GM13976 (cell line): ENCODE measurements at places on chromosomes 12 and 14.

DNA sequence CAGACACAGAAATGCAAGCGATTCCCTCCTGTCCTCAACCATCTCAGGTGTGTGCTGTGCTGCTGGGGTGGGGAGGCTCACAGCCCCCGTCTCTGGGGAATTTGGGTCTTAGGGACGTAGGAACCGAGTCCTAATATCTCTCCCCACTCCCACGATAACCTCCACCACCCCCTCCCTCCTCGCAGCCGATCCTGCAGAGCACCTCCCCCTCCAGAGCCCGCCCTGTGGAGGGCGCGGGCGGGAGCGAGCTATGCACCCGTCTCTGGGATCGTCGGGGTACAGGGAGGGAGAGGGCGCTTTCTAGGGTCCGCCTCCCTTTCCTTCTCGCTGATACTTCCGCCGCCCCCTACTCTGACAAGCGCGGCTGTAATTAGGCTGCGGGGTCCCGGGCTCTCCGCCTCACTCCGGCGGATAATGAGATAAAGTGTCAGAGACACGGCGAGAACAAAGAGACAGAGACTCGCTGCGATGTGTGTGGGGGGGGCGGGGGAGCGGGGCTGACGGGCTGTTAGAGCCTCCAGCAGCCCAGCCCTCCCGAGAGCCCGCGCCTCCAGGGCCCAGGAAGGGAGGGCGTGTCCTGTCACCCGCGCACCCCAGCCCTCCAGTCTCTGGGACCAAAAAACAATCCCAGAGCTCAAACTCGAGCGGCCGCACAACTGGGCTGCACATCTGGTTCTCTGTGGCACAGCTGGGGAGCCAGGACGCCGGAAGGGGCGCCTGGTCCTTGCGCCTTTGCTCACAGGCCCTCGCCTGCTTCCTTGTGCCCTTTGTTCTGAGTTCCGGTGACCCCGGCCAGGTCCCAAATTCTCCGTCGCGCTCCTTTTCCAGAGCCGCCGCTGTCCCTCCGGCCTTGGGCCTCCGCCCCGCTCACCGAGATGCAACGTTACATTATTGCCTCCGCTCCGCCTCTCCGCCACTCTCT, 8.7 kb downstream of the SHMT2 start:
- peak; percentile 50 for DNase-seq

- no peak for DNase-seq
Observed at GRCh38 chr12:77160931-77161330, 95.6 kb upstream of the E2F7 start.

GRCh38 chr12:32881107-32881506, 15.5 kb downstream of the PKP2 start:
- no peak for DNase-seq

DNA sequence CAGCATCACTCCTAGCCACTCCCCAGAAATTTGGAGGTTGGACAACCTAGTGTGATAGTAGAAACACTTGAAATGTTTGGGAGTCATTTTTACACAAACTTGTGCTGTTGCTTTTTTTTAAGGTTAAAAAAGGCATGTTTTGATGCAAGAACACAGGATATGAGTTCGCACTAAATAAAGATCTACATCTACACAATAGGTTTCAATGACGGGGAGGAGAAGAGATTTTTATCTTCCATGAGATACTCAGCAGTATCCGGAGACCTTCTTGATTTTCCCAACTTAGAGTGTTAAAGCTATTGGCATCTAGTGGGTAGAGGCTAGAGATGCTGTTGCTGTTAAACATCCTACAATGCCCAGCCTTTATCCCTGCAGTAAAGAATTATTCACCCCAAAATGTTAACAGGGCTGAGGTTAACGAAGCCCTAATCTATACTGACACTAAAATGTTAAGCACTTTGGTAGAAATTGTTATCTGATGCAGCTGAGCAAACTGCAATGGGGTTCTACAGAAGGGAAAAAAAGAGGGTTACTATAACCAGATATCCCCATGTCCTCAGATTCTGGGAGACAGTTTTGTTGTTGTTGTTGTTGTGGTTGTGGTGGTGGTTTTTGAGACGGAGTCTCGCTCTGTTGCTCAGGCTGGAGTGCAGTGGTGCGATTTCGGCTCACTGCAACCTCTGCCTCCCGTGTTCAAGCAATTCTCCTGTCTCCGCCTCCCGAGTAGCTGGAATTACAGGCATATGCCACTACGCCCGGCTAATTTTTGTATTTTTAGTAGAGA, 14.0 kb upstream of the PCNX1 start:
- no peak for DNase-seq

- DNase-seq = no peak
Observed at GRCh38 chr12:53999559-54000115, 324 bp upstream of the HOXC9 start.

GRCh38 chr12:47343684-47344567, 264.2 kb upstream of the AMIGO2 start:
- DNase-seq = no peak

- DNase-seq = no peak
Observed at GRCh38 chr12:109815757-109816617, 17.2 kb downstream of the TRPV4 start.

DNA sequence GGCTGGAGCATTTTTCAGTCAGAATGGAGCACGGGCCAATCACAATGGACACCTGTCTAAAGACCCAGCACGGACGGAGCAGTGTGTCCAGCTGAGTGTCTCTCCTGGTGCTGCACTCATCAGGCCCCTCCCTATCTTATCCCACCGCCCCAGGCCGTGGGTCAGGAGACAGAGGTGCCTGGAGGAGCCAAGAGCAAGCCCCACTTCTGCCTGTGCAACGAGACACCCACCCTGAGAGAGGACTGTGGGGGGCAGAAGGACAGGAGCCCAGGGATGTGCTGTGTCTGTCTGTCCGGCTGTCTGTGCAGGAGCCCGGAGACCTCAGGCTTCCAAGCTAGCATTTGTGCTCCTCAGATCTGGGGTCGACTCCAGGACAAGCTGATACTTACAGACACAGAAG, 69.6 kb upstream of the SFSWAP start:
- peak; percentile 7 for DNase-seq

DNA sequence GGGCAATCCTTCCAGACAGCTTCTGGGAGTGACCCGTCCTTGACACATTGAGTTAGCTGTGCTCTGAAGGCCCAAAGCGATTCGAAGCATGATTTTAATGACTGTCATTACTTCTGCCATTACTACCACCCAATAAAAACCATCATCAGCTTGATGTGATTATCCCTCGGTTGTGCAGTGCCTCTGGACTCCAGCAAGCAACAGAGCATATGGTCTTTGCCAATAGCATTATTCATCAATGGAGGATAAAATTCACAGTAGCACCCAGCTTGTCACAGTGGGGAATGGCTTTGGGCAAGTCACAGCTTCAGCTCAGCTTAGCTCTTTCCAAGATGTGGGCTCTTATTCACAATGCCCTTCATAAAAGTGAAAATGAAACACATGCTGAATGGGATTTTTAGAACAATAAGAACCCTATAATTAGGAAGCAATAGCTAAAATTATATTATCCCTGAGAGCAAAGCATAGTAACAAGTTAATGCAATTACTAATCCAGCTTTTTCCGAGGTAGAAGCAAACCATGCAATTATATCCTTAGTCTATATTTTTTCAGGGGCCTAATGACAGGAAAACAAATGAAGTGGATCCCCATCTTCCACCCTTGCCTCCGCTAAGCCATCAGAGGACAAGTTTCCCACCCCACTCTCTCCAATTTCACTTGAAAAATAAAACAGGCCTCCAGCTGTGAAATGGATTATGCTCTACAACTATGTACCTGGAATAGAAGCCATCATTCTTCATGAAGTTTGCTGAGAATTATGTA, 163.0 kb upstream of the EEA1 start:
- DNase-seq = no peak

GRCh38 chr12:94686834-94687628, 36.7 kb upstream of the TMCC3 start:
- no peak for DNase-seq

GRCh38 chr14:68281497-68281896, 461.9 kb downstream of the RAD51B start:
- no peak for DNase-seq

DNA sequence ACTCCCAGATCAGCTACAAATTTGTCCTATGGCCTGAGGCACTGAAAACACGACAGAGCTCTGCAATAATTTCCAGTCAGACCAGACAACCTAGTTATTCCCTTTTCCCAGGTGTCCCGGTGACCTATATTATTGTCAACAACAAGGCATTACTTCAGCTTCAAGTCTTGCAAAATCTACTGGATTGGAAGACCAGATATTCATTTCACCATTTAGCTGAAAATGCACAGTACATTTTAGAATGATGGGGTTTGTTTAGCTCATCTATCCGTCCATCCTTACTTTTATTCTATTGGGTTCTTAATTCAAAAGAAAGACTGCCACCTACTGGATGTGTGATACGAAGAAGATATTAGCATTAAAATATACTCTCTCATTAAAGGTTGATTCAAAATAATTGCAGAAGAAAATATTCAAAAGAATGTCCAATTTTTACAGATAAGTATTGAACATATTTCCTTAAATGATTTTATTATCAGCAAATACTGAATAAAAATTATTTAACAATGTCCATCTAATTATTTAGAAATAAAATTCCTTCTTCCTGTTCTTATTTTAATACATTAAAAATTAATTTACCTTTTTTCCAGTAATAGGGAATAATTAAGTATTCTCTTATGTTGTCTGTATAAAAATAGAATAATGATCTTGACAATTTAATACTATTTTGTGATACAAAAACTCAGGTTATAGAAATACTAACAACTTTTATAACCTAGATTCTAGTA, 244.9 kb upstream of the LRIG3 start:
- DNase-seq = no peak

GRCh38 chr12:68368327-68368726, 36.2 kb upstream of the MDM1 start:
- no peak for DNase-seq

DNA sequence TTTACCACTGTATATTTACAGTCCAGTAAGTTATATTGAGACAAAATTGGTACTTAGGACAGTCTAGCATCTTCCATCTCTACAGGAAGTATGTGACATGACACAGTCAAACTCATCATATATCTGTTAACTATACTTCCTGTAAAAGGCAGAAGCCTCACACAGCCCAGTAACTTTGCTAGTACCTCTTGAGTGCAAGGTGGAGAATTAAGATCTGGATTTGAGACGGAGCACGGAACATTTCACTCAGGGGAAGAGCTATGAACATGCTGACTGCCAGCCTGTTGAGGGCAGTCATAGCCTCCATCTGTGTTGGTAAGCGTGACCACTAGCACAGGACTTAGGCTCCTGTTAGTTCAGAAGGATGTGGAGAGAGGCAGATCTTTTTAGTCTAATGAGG, 333.7 kb upstream of the OR4E1 start:
- no peak for DNase-seq

GRCh38 chr12:99201906-99202645, 445.5 kb upstream of the GARIN6 start:
- DNase-seq = no peak

DNA sequence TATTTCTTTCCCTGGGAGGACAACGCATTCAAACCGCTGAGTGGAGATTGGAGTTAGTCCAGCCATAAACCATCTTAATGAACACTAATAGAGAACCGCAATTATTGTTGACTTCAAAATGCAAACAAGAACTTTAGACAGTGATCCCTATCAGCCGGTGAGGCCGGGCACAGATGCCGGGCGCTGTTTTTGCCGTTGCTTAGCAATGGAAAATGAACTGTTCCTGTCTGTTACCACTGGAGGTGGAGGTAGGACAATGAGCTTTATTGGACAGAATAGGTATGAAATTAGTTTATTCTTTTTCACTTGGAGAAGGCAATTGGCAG, 216.8 kb downstream of the TTC8 start:
- DNase-seq = no peak
